NCI-H1436 treated with DMSO at 0.1 percent for 48 hours (cell line): ENCODE measurements at places on chromosomes 13 and 19.

DNA sequence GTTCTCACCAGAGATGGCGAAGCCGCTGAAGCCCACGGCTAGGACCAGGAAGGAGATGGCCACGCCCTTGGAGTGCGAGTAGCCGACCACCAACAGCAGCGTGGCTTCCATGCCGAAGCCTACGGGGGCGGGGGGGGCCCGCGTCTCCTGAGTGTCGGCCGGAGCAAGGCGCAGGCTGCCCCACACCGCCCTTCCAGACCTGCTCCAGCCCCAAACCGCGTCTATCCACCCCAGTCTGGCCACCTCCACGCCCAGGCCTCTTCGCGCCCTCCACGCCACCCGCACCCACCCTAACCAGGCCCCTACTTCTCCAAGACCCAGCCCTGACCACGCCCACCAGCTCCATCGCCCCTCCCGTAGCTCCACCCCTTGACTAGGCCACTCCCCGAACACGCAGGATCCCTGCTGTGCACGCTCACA is 6.2 kb downstream of the GFY start:
- DNase-seq: no peak

GRCh38 chr13:110506859-110507566 is 54.5 kb downstream of the RAB20 start:
- DNase-seq: no peak

GRCh38 chr19:19366434-19367396 is 38.8 kb upstream of the GATAD2A start:
- DNase-seq: no peak

GRCh38 chr19:55603581-55604292 is 1.7 kb upstream of the ZNF865 start:
- DNase-seq: no peak
